Tongue (tissue), 3 donors: ENCODE measurements at places on chromosomes 7 and 10. TPM values are rescaled to one million over a fixed set of nuclear protein-coding genes. Genes with fewer than 3 reads are reported as not detected.

CRHR2 gene
- 0.51 TPM for total RNA-seq

IFIT1B gene
- total RNA-seq = 0.92 TPM

PPIF gene
- 26.6 TPM for total RNA-seq

FAM131B gene
- 1.5 TPM for total RNA-seq

SEC31B gene
- 4.6 TPM for total RNA-seq

IL2RA gene
- total RNA-seq = not detected

MSS51 gene
- 9.5 TPM for total RNA-seq

CTTNBP2 gene
- total RNA-seq = 13.1 TPM

ZSCAN21 gene
- 18.9 TPM for total RNA-seq

WNT8B gene
- not detected for total RNA-seq

ADK gene
- 61.4 TPM for total RNA-seq

LAMTOR4 gene
- 57.7 TPM for total RNA-seq

CCL24 gene
- not detected for total RNA-seq

ANKRD30A gene
- not detected for total RNA-seq

HOXA5 gene
- 0.21 TPM for total RNA-seq

HMX2 gene
- not detected for total RNA-seq
